ENCODE measurements at places on chromosomes 1 and 21. TPM values are rescaled to one million over a fixed set of nuclear protein-coding genes. Genes with fewer than 3 reads are reported as not detected.

GRCh38 chr1:231541842-231542241 lies 13.4 kb downstream of the TSNAX start:
- DNase-seq: no peak

- DNase-seq: peak; percentile 6
Measured at GRCh38 chr1:86705665-86705985, 1.2 kb downstream of the SH3GLB1 start.

DNA sequence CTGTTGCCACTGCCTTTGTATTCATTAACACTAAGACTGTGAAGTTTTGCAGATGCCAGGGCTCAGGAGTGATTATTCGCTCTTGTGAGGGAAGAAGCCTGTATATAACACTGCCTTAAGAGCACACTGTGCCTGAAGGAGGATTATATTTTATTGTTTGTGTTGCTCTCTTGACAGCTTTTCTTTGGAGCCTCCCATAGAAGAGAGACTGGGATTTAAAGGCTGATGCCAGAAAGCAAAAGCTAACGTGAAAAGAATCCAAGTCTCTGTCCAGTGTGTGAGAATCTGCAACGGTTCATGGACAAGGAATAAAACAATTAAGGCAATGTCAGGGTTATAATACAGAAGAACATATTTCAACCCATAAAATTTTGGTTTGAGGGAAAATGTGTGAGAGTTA lies 316.8 kb downstream of the NFIA start:
- no peak for DNase-seq

GRCh38 chr1:222339376-222339947 lies 208.4 kb downstream of the HHIPL2 start:
- no peak for DNase-seq

- DNase-seq: no peak
Measured at GRCh38 chr1:83086346-83086745, 912.6 kb downstream of the TTLL7 start.

- DNase-seq: no peak
Measured at GRCh38 chr1:242877229-242877628, 352.7 kb upstream of the PLD5 start.

GRCh38 chr1:54424398-54424797 lies 18.2 kb upstream of the SSBP3 start:
- DNase-seq: no peak

GRCh38 chr1:147719029-147719698 lies 41.2 kb downstream of the GJA5 start:
- DNase-seq: no peak

- no peak for DNase-seq
Measured at GRCh38 chr1:6704746-6705145, 3.1 kb upstream of the DNAJC11 start.

DNA sequence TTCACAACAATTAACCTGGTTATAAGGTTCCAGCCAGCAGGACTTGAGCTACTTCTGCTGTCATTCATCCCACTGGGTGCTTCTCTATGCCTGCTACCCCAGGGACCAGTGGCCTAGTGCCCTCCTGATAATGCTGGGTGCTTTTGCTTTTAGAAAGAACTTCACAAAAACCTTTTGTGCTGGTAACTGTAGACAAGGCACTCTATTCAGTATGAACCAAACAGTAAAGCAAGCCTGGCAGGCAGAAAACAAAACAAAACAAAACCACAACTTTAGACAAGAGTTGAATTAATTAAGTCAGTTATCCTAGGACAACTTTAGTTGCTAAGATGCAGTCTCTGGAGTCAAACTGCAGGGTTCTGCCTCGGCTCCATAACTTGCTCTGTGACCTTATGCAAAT lies 61.9 kb upstream of the ADGRL2 start:
- no peak for DNase-seq

DNA sequence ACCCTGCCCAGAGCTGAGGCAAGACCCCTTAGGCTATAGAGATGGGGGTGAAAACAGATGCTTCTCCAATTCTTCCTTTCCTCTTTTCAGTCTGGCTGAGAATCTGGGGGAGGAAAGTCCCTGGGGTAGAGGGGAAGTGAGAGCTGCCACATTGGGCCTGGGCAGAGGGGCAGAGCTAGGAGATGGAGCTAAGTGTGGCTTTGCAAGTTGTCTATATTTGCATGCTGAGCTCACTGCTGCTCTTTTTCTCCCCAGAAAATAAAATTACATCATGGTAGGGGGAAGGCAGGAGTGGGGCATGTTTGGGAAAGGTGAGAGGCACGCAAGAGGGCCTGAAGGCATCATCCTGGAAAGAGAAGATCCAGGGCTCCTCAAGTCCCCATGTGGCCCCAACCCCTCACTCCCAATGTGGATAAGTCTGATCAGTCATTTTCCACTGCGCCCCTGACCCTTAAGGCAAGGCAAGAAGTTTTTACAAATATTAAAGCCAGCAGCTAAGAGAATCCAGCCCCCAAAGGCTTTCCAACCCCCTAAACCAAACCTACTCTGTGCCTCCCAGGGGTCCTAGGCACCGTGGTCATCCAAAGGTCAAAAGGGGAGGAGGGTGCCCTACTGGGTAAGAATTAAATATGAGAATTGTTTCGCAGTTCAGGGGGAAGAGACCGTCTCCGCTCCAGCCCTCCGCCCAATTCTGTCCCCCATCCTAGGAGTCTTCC lies 500 bp upstream of the PEA15 start:
- no peak for DNase-seq

Gene ADCY10
- total RNA-seq: 1.4 TPM

Gene CD244
- total RNA-seq: 1.1 TPM

Gene CHRM3
- 2.2 TPM for total RNA-seq

Data from prostate gland (tissue), 2 donors.